ENCODE measurements at places on chromosomes 2 and 18.

GRCh38 chr2:133085646-133086045, 415.6 kb upstream of the LYPD1 start:
- DNase-seq: no peak

DNA sequence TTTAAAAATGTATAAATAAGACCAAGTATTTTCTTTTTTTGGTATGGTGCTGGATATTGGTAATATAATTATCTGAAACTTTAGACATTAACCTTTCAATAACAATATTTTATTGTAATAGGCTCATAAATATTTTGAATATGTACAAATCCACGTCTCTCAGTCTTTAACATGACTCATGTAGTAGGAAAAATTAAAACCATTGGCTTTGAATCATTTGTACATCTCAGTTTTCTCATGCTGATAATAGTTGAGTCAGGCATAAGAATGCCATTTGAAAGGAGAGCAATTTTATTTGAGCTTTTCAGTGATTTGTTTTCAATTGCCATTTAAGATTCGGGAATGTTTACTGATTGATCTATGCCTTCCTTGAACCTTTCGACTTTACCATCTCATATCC, 364.8 kb downstream of the TGIF1 start:
- DNase-seq: no peak

- DNase-seq: peak; percentile 77
These were observed 807 bp upstream of the CREB1 start for GRCh38 chr2:207528980-207529329.

- DNase-seq: no peak
These were observed 111.2 kb downstream of the PLB1 start for GRCh38 chr2:28606986-28607441.

GRCh38 chr2:29182920-29183319, 67.7 kb downstream of the CLIP4 start:
- DNase-seq: no peak

DNA sequence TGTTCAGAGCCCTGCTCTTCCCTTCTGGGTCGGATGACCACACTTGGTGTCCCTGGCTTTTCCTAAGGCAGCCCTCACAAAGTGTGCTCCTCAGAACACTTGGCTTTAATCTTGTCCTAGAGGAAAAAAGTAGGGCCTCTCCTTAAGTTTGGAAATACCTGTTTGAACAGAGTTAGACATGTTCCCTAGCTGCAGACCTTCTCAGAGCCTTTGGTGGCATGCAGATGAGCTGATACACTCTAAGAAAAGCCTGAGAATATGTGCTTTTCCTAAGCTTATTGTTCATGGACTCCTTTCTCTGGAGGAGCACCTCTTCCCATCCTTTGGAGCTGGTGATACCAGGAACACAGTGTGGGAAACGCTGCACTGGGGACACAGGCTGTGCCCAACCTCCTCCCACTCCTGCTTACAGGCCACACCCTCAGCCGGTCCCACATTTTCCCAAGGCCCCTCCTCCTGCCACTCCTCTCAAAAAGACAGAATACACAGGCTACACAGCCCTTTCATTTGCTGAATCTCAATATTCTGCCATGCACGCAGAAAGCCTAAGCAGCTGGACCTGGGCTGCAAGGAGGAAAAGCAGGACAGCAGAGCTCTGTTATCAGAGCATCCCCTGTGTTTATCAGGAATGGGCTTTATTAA, 443.6 kb downstream of the NBAS start:
- no peak for DNase-seq

DNA sequence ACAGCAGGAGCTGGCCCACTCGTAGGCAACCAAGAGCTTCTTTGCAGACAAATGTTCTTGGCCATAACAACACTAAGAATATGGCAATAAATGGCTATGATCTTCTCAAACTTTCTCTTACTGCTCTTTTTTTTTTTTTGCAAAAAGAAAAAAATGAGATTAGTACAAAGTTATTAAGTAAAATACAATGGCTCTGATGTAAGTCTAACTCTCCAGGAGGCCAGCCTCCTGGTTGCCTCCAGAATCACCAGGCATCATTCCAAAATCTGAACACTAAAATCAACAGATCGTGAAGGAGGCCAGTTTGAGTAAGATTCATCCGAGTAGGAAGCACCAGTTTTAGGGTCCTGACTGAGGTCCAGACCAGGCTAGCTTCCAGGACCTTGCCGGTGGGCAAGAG, 20.8 kb upstream of the FIGN start:
- DNase-seq: no peak

DNA sequence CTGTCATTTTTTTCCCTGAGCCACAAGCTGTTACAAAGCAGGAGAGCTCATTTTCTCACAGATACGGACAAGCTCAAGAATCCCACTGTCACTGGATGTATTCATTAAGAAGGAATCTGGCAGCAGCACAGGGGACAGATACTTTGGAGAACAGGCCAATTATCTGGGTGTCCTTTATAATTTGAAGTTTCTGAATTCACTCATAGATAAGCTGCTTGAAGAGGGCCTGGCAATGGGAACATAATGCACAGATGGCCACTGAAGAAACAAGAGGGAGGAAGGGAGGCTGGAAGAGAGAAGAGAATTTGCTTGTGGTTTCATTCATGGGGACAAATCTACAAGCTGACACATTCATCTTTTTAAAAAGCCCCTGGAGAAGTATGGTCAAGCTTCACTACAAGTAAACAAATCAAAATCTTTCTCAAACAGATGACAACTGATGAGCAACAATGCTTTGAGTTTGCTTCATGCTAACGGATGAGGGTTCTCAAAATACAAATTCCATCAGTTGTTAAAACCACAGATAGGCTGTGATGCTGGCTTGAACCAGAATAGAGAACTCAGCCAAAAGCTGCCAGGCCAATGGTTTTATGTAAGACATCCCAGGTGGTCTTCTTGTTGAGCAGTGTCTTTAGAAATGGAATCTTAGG, 11.9 kb downstream of the BCL2 start:
- no peak for DNase-seq

DNA sequence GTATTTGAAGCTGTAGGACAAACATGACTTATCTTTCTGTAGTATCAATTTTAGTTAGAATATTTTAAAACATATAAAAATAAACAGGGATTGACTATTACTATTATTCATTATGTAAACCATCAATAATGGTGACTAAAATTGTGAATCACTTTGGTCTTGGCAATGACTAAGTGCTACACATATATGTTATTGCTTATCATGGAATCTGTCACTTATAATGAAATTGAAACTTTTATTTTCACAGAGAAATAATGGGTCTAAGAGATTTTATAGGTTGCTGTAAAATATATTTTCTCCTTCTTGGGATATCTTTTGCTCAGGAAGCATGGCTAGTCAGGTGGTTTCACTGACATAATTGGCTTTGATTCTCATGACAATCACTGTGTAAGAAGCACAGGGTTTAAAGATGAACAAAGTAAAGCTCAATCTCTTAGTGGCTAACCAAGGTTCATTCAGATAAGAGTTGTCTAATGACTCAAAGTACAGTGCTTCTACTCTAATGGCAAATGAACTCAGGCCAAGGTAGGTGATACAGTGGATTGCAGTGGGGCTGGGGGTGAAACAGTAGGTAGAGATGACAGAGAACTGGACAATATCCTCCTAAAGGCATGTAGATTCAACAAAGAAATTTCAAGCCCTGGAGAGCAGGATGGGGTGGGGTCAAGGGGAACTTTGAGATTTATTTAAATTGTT, 98.6 kb upstream of the FANCL start:
- DNase-seq: no peak

GRCh38 chr18:63579616-63580015, 7.5 kb upstream of the SERPINB13 start:
- no peak for DNase-seq

- no peak for DNase-seq
These were observed 35.3 kb downstream of the FRZB start for GRCh38 chr2:182831101-182831500.

DNA sequence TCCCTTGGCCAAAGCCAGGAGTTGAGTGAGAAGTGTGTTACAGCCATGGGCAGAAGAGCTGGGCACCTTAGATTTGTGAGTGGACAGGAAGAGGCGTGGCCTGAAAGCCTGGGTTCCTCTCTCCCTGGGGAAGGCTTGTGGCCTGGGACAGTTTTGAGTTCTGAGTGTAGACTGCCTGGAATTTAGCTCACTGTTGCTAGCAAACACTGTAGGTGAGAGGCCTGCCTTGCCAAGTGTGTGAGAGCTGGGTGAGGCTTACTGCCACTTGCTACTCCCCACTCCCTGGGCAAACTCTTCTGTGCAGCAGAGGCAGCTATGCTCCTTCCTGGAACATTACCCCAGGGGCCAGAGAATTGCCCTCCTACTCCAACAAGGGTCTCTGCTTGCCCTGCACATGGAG, 150.0 kb upstream of the GALNT5 start:
- no peak for DNase-seq

DNA sequence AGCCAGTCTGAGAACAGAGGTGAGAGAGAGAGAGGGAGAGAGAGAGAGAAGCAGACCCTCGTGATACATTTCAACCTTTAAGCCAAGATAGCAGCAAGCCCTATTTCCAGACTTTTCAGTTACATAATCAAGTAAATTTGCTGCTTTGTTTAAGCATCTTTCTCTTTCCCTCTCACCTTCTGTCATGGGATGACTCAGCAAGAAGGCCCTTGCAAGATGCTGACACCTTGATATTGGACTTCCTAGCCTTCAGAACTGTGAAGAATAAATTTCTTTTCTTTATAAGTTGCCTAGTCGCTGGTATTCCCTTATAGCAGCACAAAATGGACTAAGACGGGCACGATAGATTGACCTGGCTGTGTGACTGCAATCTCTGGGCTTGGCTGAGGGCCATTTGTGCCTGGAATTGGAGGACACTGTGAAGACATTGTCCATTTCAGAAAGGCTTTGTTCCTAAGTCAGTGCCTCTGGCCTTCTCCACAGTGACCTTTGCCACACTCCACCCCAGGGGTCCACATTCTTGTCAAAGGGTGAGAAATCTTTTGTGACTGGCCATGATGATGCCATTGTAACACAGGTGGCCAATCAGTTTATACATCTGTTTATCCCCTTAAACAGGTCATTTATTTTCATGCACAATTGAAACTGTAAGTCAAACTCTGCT, 51.3 kb upstream of the ITSN2 start:
- DNase-seq: no peak

- no peak for DNase-seq
These were observed 87.6 kb downstream of the NRP2 start for GRCh38 chr2:205769879-205770278.

GRCh38 chr2:158743879-158744278, 51.2 kb upstream of the DAPL1 start:
- DNase-seq: no peak

GRCh38 chr2:133732059-133732458, 163.8 kb upstream of the NCKAP5 start:
- no peak for DNase-seq

- DNase-seq: no peak
These were observed 192.1 kb upstream of the RND3 start for GRCh38 chr2:150679456-150680120.

GRCh38 chr2:69677914-69678313, 34.4 kb upstream of the AAK1 start:
- no peak for DNase-seq

GRCh38 chr2:102591491-102592045, 27.8 kb upstream of the SLC9A2 start:
- DNase-seq: no peak

Data from stimulated activated naive CD4-positive, alpha-beta T cell (primary cell).